ENCODE measurements at places on chromosomes 6 and 20.

- DNase-seq, result no peak
Measured at GRCh38 chr20:15702161-15702560, 871.1 kb downstream of the KIF16B start.

DNA sequence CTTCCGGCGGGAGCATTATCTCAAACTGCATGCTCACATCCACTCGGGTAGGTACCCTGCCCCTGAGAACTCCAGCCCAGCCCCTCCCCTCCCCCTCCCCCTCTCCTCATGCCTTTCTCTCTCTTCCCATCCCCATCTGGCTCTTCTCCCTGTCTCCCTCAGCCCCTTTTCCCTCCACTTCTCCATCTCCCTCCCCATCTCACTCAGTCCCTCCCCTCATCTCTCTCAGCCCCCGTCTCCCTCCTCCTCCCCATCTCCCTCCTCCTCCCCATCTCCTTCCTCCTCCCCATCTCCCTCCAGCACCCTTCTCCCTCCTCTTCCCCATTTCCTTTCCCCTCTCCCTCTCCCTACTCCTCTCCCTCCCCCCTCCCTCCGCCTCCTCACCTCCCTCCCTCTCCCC lies 27.3 kb upstream of the CHMP4B start:
- DNase-seq, result no peak

DNA sequence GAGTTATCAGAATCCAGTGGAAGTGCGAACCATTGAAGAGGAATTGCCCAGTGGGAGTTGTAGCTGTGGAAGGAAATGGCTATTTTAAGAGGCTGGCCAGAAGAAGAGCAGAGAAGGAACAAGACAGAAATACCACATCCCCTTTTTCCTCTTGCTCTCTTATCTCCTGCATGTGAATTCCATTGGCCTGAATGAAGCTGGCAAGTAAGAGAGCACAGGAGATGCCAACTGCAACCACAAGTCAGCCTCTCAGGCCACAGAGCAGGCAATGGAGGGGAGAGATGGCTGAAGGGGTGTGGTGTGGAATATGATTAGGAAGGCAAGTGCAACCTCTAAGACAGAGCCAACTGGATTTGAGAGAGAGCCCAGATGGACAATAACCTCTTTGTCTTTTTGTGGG lies 362.7 kb upstream of the IMPG1 start:
- DNase-seq, result no peak

- no peak for DNase-seq
Measured at GRCh38 chr20:358891-359555, 12.1 kb downstream of the NRSN2 start.

- DNase-seq, result no peak
Measured at GRCh38 chr6:74925683-74926082, 280.2 kb downstream of the COL12A1 start.

DNA sequence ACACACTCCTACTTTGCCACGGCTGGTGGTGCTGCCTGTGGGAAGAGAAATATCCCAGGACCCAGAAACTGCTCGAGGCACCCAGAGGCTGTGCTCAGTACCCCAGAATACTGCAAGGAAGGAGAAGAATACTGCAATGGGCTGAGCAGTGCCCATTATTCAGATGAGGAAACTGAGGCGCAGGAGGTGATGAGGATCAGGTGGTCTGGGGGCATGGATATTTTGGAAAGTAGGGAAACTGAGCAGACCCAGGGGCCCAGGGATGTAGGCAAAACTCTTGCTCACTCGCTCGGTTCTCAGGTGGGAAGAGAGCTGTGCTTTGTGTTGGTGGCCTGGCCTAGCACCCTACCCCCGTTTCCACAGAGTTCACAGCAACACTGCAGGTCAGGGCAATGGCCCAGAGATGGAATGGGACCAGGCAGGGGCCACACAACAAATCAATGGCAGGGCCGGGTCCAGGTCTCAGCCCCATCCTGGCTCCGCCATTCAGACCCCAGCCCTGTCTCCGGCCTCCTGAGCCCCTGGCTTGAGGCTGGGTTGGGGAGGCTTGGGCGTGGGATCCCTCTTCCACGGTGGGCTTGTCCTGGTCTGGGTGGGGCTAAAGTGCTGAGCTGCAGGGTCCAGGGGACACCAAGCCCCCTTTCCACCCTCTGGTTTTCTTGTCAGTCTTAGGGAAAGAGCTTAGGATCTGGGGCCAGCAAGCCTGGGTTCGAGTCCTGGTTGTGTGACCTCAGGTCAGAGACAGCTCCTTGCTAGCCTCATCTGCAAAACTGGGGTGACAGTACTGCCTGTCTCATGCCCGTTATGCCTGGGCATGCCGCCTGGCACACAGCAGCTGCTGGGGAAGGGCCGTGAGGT lies 33.9 kb downstream of the SUN5 start:
- DNase-seq, result no peak

DNA sequence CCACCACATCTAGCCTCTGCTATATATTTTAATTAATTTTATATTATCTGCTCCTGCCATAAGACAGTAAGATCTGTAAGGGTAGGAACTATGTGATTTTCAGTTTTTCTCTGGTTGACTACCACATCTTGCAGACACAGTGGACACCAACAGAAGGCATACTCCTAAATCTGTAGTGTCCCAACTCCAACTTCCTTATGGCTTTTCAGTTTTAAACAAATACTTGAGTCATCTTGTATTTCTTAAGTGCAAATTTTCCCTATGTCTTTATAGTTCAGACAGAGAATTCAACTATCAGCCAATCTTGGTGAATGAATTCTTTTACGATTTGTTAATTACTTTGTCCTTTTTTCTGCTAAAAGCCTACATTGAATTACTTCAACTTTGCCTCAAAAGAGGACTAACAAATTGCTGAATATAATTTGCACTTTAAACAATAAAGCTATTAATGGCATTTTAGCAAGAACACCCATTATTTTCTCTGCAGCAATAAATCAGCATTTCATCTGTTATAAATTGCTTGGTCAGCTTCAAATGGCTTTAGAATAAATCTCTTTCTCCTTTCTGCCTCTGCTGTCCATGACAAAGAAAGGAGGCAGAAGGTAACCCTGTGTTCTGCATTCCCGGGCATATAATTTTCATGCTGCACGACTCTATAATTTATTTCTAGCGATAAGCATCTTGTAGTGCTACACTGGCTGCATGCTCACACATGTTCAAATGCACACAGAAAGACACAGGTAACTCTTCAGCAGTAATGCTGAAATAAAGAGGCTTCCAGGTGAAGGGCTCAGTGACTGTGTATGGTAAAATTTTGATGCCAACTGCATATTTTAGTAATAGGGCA lies 144.8 kb downstream of the BACH2 start:
- no peak for DNase-seq

DNA sequence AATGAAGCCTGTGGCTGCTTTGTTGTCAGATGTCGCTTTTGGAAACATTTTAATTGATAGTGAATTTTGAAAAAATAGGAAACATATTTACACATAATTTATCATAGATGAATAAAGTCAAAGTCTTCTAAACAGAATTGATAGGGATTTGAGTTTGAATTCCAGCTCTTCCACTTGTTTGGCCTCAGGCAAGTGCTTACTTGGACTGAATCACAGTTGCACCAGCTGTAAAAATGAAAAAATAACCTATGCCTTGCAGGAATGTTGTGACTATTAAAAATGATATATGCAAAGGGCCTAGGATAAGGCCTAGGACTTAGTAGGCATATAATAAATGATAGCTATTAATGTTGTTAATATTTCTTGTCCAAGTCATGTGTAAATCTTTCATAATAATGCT lies 618.5 kb upstream of the MMS22L start:
- DNase-seq, result no peak

GRCh38 chr6:170417881-170418280 lies 111.3 kb downstream of the FAM120B start:
- no peak for DNase-seq

DNA sequence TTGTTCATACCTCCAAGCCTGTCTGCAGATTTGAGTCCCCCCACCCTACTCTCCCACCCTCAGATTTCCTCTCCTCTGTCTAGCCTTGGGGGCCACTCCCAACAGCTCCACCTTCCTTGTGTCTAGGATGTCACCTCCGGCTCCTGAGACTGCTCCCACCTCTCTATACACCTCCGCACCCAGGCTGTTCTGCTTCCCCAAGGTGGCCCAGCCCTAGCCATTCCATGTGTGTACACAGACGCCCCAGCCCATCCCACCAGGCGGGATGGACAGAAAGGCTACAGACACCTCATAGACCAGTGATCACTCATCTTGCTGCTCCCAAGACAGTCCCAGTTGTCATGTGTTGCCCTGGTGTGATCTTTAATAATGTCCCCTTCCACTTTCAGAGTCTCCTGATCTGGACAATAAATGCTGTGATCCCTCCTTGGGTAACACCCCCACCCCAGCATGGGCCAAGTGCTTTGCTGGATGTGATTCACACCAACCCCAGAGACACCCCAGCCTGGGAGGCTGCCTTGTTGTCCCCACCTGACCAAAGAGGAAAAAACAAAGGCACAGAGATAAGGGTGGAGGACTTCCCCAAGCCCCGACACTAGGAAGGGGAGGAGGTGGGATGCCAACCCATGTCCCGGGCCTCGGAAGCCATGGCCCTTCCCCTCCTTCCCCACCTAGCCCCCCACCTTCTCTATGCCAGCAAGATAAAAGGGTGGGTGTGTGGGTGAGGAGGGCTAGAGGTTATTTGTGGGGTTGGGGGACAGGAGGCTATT lies 36.1 kb downstream of the MDFI start:
- no peak for DNase-seq

DNA sequence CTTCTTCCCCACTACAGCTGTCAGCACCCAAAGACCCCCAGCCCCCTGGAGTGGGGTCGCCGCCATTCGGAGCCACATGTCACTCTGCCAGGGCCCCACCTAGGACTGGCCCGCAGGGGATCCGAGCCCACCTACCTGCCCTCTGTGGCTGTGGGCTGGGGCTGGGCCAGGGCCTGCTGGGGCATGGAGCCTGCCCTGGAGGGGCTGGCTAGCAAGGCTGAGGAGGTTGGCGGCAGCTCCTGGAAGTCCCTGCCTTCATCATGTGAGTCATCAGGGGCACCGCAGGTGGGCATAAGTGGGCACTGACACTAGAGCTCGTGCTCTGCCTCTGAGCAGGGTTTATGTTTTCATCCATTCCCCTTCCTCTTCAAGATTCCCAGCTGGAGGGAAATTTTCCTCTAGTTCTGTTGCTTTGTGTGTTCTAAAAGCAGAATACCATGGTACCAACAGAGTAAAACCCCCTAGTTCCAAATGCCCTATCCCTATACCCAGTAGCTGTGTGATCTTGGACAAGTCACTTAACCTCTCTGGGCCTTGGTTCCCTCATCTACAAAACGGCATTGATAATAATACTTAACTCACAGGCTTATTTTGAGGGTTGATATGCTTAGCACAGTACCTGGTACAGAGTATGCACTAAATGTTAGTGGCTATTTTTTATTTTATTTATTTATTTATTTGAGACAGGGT lies 8.7 kb upstream of the FANCE start:
- DNase-seq, result no peak

GRCh38 chr6:34617231-34617630 lies 61.1 kb upstream of the SPDEF start:
- no peak for DNase-seq

GRCh38 chr6:119147101-119148053 lies 68.9 kb upstream of the FAM184A start:
- peak; percentile 10 for DNase-seq

GRCh38 chr6:34246563-34247391 lies 2.0 kb downstream of the SMIM29 start:
- DNase-seq, result no peak

DNA sequence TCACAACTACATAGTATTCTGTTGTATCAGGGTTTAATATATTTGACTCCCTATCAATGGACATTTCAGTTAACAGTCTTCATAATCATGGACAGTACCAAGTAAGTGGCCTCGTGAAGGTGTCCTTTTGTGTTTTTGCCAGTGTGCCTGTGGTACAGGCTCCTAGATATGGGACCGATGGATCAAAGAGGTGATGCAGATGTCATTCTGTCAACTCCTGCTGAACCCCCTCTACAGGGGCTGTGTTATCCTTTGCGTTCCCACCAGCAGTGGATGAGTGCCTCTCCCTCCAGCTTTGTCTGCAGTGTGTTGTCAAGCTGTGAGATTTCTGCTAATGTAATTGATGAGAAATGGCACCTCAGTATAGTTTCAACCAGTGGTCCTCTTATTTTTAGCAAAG lies 210.7 kb downstream of the QKI start:
- no peak for DNase-seq

DNA sequence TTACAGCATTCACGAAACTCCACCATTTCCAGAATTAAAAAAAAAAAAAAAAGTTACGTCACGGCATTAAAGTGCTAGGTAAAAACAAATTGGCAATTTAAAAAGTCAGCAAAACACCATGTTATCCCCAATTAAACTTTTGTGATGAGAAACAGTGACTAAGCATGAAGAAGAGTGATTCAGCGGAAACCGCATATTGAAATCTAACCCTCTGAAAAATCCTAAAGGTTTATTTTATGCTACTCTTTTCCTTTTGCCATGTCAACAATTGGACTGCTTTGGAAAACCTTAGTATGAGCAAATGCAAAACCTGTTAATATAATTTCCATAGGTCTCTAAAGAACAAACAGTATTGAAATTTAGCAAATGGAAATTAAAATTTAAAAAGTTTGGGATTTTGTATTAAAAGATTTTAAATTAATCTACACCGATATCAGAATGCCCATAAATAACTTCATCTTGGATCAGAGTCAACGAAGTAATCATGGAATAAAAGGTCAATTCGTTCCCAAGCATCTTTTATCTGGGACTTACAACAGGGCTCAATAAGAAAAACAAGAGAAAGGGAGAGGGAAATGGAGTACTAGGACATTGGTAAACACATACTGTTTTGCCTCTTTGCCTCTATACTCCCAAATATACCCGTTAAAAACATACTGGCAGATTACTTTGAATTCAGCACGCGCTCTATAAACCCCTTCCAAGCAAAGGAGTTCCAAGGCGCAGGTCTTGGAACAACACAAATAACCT lies 1.1 kb downstream of the FBXO30 start:
- no peak for DNase-seq

- DNase-seq, result no peak
Measured at GRCh38 chr6:2554651-2555260, 196.0 kb downstream of the MYLK4 start.

DNA sequence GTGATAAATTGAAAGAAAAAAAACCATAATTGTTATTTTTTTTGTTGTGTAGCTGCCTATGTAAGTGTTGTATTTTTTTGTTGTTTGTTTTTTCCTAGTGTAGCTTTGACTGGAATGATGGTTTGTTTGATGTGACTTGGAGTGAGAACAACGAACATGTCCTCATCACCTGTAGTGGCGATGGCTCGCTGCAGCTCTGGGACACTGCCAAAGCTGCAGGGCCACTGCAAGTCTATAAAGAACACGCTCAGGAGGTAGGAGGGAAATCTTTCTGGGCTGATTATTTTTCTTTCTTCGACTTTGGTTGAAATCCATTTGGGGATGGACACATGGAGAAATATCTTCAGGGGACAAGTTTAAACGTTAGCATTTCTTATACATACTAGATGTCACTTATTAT lies 3.8 kb downstream of the PEX7 start:
- no peak for DNase-seq

DNA sequence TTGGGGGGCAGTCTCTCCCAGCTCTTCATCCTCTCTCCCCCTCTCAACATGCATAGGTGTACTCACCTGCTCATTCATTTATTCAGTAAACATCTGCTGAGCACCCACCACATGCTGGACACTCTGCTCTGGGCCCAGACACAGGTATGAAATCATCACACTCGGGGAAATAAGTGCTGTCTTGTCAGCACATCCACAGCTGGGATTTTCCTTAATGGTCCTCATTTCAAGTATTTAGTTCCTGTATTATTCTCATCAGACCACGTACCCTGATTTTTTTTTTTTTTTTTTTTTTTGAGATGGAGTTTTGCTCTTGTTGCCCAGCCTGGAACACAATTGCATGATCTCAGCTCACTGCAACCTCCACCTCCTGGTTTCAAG lies 19.4 kb downstream of the RAB5IF start:
- DNase-seq, result no peak
